ENCODE measurements at places on chromosomes 13 and 19.
A peak's percentile ranks its signal among the peaks of the same experiment; 100 is the strongest.

DNA sequence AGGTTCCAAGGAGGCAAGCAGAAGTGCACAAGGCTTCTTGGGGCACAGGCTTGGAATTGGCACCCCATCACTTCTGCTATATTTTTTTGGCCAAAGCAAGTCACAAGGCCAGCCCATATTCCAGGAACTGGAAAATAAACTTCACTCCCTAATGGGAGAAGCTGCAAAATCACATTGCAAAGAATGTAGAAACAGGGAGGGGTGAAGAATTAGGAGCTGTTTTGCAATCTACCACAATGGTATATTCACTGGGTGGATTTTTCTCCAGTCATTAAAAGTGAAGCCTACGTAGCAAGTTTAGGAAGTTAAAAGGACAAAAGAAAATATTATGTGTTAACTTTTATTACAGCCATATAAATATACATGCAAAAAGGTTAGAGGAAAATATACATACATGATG lies 464.8 kb downstream of the COG6 start:
- no peak for DNase-seq

DNA sequence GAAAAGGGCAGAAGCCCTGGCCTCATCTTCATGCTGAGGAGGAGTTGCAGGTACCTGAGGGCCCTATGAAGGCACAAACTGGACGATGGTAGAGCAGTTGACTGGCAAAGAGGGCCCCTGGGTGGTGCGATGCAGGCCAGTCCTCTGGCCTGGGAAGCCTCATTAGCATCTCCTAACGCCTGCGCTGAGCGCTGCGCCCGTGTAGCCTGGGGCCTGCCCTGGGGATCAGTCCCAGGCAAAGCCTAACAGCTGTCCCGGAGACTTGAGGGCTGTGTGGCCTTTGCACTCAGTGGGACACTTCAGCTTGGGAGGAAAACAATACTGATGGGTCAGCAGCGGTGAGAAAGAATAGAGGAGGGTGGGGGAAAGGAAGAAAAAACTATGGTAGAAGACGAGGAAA lies 187.7 kb downstream of the RAP2A start:
- no peak for DNase-seq

GRCh38 chr19:51692468-51692867 lies 662 bp upstream of the SPACA6 start:
- no peak for DNase-seq

DNA sequence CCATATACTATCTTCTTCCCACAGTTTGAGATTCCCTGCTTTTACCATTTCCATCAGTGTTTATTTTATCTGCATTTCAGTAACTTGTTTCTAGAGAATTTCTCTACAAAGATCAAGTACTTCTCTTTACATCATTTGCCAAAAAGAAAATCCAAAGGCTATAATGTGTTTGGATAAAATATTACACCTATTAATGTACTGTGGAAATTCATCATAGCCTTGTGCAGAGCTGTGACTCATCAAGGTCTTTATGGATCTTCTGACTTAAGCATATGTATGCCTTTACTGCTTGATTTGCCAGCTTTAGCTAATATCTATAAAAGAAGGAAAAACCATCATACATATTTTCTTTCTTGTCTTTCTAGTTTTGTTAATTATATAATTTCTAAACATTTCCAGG lies 9.6 kb upstream of the HTR2A start:
- no peak for DNase-seq

GRCh38 chr13:92461402-92461801 lies 765.2 kb upstream of the GPC6 start:
- DNase-seq = no peak

- DNase-seq = no peak
These were observed 8.0 kb upstream of the TMEM160 start for GRCh38 chr19:47056411-47056810.

DNA sequence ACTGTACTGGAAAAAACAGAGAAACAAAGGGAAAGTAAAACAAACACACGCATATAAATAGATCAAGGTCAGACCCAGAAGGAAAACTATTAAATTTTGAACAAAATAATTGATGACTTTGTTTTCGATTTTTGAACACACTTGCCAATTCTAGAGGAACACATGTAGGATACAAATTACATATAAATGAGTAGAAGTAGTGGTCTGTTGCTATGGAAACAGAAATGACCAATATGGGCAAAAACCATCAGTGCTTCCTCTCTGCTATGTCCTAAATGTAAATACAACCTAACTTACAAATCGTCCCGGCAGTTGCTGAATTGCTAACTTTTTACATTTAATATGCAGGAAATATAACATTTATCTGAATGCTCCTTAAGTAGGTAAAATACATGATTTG lies 65.2 kb upstream of the POSTN start:
- no peak for DNase-seq

DNA sequence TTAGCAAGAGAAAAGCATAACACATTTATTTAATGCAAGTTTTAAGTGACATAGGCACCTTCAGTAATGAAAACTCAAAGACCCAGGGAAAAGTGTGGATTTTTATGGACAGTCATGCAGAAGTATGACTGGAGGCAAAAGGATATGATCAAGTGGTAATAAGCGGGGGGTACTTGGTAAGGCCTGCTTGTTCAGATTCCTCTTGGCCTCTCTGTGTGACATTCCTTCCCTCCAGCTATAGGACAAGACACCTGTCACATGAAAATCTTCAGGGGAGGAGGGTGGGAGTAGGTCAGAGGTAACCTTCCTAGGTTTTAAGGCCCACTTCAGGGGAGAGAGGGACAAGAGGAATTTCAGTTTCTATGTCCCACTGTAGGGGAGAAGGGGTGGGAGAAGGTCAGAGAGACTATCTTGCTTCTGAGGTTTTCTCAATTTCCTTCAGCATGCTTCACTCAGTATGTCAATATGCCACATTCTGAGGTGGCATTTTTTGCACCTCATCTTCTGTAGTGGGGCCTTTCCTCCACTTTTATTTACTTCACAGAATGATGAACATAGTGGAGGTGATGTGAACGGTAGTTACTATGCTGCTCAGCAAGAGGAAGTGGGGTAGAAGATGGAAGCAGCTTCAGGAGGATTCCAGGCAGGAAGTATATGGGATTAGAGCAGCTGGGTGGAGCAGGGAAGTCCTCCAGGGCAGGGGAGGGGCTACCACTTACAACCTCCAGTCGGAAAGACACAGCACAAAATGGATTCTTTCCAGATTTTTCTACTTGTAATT lies 73.2 kb upstream of the RFC3 start:
- DNase-seq = peak; percentile 86

DNA sequence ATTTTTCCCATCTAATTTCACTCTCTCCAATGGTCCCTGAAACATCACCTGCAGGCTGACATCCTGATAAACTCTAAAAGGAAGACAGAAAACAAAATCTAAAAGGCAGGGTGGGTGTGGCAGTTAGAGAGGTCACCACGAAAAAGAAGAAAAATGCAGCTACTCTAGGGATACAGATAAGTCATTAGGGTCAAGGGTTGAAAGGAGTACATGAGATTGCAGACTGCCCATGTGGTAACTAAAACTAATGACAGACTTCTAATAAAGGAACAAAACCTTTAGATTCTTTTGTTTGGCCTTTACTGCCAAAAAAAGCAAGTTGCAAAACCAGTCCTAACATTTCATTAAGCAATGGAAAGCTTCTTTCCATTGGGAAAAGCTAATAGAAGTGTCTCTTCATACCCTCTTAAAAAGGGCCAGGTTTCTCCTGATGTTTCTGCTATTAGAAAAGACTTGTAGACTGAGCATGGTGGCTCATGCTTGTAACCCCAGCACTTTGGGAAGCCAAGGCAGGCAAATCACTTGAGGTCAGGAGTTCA lies 31.0 kb downstream of the THSD1 start:
- no peak for DNase-seq

GRCh38 chr13:29749401-29750182 lies 100.8 kb downstream of the UBL3 start:
- DNase-seq = no peak

- DNase-seq = peak; percentile 51
These were observed 228.5 kb downstream of the ZIC5 start for GRCh38 chr13:99743094-99743493.

- no peak for DNase-seq
These were observed 8.4 kb upstream of the COG3 start for GRCh38 chr13:45456196-45456972.

GRCh38 chr13:50887151-50887550 lies 22.4 kb upstream of the RNASEH2B start:
- DNase-seq = no peak

DNA sequence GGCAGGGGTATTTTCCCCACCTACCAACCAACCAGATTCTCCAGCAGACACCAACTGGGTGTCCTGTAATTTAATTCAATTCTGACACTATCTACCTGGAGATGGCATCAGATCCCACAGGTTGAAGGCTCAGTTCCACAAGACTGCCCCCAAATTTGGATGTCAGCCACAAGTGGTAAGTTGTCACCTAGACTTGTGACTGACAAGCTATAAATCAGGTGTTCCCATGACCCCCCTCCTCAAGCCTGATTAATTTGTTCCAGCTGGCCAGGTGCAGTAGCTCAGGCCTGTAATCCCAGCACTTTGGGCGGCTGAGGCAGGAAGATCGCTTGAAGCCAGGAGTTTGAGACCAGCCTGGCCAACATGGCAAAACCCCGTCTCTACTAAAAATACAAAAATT lies 10.6 kb upstream of the HAUS5 start:
- no peak for DNase-seq

DNA sequence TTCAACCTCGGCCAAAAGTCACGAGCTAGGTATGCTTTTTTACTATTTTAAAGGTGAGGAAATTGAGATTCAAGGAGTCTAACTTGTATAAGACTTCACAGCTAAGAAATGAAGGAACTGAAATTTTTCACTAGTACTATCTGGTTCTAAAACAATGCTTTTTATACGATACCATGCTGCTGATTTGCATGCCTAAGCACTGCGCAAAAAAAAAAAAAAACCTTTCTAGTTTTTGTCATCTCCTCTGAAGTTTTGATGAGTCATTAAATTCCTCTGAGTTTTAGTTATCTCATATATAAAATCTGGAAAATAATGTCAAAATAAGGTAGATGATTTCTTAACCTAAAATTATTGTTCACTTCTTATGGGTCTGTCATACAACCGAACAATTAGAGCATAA lies 28.0 kb upstream of the UFM1 start:
- no peak for DNase-seq

GRCh38 chr19:38665950-38666662 lies 18.7 kb downstream of the ACTN4 start:
- DNase-seq = no peak

GRCh38 chr19:40312533-40312932 lies 27.4 kb upstream of the AKT2 start:
- no peak for DNase-seq

GRCh38 chr13:97938706-97939475 lies 14.6 kb upstream of the IPO5 start:
- no peak for DNase-seq

- no peak for DNase-seq
These were observed 20.5 kb upstream of the FBXO27 start for GRCh38 chr19:39052846-39053245.

DNA sequence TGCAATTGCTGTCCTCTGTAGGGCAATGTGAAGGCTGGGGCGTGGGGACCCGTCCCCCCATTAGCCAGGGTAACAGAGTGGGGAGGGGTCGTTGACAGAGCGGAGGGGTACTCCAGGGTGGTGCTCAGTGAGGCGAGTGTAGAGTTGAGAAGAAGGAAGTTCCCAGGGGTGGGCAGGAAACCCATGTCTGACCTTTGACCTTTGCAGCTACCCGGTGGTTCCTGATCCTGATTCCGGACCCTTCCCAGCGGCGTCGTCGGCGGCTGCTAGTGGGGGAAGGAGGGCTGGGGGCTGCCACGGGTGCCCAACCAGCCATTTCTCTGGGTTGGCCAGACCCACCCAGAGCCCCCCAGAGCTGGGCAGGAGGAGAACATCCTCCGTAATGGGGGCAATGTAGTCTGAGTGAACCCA lies 2.1 kb upstream of the PLVAP start:
- DNase-seq = no peak
